ENCODE measurements at places on chromosomes 3 and 15. TPM values are rescaled to one million over a fixed set of nuclear protein-coding genes. Genes with fewer than 3 reads are reported as not detected.

The USP50 gene
- polyA plus RNA-seq, result 18.8 TPM

The CYP11A1 gene
- polyA plus RNA-seq, result 76.2 TPM

The GOLGA8T gene
- 10.6 TPM for polyA plus RNA-seq

The UQCC5 gene
- 37.0 TPM for polyA plus RNA-seq

The MRPS25 gene
- 102 TPM for polyA plus RNA-seq

GRCh38 chr15:64532521-64533315, 72.3 kb downstream of the ZNF609 start:
- no peaks in the 10 kb centered on the region for H3K27me3 ChIP-seq
- H3K36me3 ChIP-seq, result no peaks in the 10 kb centered on the region
- DNase-seq, result no peak
- H3K27ac ChIP-seq, result no peak overlapping the region
- H3K4me3 ChIP-seq, result no peak overlapping the region

GRCh38 chr15:36428102-36428845, 151.2 kb upstream of the CDIN1 start:
- H3K36me3 ChIP-seq, result no peaks in the 10 kb centered on the region
- no peaks in the 10 kb centered on the region for H3K27me3 ChIP-seq
- no peak overlapping the region for H3K27ac ChIP-seq
- H3K4me1 ChIP-seq, result no peaks in the 10 kb centered on the region

DNA sequence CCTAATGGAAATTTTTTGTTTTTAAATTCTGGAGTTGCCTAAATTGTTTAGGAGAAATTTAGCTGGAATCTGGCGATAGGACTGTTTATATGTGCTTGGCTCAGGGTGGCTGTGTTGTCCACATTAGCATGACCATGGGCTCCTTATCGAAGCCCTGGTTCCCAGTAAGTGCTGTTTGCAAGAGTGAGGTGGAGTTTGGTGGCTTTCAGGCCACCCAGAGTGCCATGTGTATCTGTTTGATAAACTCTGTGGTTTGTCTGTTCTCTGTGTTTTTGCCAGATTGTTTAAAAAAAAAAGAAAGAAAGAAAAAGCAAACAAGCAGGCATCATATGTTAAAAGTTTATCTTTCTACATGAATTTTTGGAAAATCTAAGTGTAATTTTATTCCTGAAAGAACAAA, 51.5 kb downstream of the PLCL2 start:
- H3K4me3 ChIP-seq, result no peak overlapping the region
- H3K36me3 ChIP-seq, result no peaks in the 10 kb centered on the region
- DNase-seq, result no peak

DNA sequence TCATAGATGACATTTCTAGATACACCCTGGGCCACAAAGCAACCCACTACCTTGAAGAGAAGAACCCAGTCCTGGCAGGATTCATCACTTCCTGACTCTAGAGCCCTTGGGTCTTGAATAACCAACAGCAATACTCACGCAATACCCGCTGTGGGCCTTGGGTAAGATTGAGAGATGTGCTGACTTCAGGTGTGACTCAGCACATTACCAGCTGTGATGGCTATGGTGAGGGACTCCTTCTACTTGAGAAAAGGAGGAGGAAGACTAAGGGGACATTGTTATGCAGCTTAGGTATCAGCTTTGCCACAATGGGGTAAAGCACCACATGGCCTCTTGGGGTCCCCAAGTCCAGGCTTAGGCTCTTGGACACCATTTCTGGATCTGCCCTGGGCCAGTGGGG, 14.9 kb downstream of the C3orf33 start:
- no peaks in the 10 kb centered on the region for H3K36me3 ChIP-seq
- no peak overlapping the region for H3K27ac ChIP-seq
- no peak overlapping the region for H3K4me3 ChIP-seq

All from testis (tissue), 5 donors.